ENCODE measurements at places on chromosomes 3 and 15.
A peak's percentile ranks its signal among the peaks of the same experiment; 100 is the strongest.

GRCh38 chr3:126682009-126682408 is 22.0 kb upstream of the CHCHD6 start:
- no peak for DNase-seq

DNA sequence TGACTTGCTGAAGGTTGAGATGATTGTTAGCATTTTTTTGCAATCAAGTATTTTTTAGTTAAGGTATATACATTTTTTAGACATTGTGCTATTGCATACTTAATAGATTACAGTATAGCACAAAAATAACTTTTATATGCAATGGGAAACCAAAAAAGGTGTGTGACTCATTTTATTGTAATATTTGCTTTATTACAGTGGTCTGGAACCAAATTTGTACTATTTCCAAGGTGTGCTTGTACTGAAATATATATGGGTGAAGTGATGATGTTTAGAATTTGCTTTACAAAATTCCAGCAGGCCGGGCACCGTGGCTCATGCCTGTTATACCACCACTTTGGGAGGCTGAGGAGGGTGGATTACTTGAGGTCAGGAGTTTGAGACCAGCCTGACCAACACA is 29.1 kb upstream of the TBC1D23 start:
- DNase-seq: no peak

GRCh38 chr15:90597577-90597976 is 67.9 kb downstream of the CRTC3 start:
- DNase-seq: no peak

GRCh38 chr3:151875759-151876158 is 2.3 kb downstream of the SUCNR1 start:
- no peak for DNase-seq

GRCh38 chr3:127809211-127809610 is 13.1 kb downstream of the MGLL start:
- DNase-seq: no peak

- no peak for DNase-seq
Measured at GRCh38 chr15:47338771-47339170, 378.5 kb upstream of the SEMA6D start.

GRCh38 chr15:78638658-78639314 is 2.2 kb downstream of the CHRNB4 start:
- DNase-seq: peak; percentile 25
